ENCODE measurements at places on chromosomes 16 and 17. TPM values are rescaled to one million over a fixed set of nuclear protein-coding genes. Genes with fewer than 3 reads are reported as not detected.

PHAF1 gene
- 11.4 TPM for total RNA-seq

- DNase-seq, result no peak
Observed at GRCh38 chr16:89553733-89554132, 6.7 kb upstream of the RPL13 start.

CTRL gene
- 2.9 TPM for total RNA-seq

HSDL1 gene
- 13.8 TPM for total RNA-seq

Measured in activated CD4-positive, alpha-beta memory T cell treated with anti-CD3 and anti-CD28 coated beads for 36 hours (primary cell).